Activated CD4-positive, alpha-beta T cell treated with anti-CD3 and anti-CD28 coated beads, Interleukin-2, amount 50 U/mL, for 4 hours (primary cell): ENCODE measurements at places on chromosomes 1 and 21.
A peak's percentile ranks its signal among the peaks of the same experiment; 100 is the strongest.

DNA sequence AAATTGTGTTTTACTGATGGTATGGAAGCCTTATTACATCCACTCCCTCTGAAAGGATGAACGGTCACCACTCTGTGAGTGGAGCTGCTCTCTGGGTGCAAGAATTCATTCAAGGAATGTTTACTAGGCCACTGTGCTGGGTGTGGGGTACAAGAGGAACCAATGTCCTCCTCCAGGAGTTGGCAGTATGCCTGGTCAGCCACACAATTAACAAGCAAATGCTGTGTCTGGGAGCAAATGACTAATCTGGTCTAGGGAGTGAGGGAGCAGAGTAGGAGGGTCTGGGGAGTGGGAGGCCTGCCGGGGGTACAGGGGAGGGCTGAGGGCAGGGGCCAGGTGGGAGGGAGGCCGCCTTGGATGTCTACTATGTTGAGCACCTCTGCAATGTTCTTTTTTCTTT is 27.2 kb upstream of the TDRD10 start:
- no peak for DNase-seq

GRCh38 chr1:186782791-186783190 is 46.0 kb upstream of the PLA2G4A start:
- no peak for DNase-seq

DNA sequence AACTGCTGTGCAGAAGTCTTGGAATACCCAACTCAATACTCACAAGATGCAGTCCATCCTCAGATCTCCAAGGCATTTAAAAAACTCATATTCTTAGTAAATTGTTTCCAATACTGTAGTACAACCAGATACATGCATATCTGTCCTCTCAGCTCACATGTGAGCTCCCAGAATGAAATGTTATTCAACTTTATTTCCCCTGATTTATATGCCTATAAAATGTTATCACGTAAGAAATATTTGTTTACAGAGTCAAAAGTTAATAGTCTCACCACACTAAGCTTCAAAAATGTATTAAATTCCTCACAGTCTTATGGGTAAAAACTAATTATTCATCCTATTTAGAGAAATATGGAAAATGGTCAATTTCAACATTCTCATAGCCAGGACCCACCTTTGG is 56.6 kb downstream of the LTN1 start:
- no peak for DNase-seq

DNA sequence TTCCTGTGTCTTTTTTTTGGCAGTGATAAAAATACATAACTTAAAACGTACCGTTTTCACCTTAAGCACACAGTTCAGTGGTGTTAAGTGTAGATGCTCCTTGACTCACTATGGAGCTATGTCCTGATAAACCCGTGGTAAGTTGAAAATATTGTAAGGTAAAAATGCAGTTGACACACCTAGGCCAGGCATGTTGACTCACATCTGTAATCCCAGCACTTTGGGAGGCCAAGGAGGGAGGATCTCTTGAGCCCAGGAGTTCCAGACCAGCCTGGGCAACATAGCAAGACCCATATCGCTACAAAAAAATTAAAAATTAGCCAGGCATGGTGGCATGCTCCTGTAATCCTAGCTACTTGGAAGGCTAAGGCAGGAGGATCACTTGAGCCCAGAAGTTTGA is 73.6 kb upstream of the COG2 start:
- DNase-seq: no peak

- DNase-seq: no peak
These were observed 19.1 kb downstream of the CLDN14 start for GRCh38 chr21:36460866-36461265.

GRCh38 chr1:13820456-13820855 is 120.5 kb downstream of the PRDM2 start:
- no peak for DNase-seq

- no peak for DNase-seq
These were observed 54.5 kb downstream of the PRDM15 start for GRCh38 chr21:41824466-41825207.

DNA sequence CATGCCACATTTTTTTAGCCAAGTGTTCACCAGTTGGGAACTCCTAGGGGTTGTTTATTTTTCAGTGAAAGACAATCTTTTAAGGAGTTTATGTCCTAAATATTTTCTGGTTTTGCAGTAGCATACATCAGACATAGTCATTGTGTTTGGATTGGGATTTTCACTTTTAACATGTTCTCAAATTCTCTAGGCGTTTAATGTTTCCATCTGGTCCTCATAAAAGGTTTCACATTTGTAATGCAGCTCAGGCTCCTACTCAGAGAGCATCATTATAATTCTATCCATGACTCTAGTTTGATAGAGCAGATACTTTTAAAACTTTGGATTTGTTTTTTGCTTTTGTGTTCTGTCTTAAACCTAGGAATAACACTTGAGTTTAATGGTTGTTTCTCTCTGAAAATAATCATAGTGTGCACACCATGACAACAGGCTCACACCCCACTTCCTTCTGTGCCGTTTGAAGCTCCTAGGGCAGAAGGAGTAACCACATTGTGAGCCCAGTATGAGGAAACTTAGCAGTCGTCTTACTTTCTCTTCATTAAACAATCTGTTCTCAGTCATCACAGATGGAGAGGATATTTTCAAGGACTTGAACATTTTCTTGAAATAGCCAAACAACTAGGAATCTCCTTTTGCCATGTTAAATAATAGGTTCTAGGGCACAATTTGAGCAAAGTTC is 219.6 kb downstream of the PDE4B start:
- no peak for DNase-seq

DNA sequence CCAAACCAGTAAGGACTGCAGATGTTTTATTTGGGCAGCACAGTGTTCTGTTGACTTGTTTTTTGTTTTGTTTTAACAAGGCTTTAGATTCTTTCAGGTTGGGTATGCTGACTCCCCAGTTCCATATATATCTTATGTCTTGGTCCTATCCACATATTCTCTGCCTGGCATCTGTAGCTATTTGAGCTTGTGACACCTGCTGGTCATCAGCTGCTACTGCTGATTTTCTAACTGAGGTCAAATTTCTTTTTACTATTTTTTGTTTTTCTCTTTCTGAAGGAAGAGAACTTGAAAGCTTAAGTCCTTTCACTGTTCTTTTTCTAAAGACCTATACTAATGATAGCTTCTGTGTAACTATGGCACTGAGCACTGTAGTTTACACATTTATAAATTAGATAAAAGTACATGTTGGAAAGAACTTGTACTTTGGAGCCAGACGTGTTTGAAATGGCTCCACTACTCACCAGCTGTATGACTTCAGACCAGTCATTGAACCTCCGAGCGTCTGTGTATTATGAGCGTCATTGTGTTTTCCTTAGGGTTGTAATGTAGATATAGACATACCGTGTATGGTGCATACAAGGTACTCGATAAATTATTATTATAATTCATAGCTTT is 109.4 kb downstream of the NRDC start:
- DNase-seq: no peak

DNA sequence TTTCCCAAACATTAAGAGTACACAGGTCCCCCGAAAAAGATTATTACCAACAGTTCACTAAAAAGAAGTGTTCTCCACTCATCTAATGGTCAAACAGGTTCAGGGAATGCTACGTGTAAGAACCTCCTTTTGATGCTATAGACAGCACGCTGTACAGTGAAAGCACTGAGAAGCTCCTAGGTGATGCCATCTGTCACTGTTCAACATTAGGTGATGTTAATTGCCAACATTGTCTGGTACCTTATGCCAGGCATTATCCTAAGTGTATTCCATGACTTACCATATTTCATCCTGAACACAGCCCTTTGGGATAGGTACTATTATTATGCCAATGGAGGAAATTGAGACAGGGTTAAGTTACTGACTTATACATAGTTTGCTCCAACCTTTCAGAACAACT is 82.1 kb downstream of the DAB1 start:
- DNase-seq: no peak

GRCh38 chr1:54081306-54082270 is 28.2 kb downstream of the TCEANC2 start:
- DNase-seq: peak; percentile 37

GRCh38 chr1:200028586-200029034 is 1.1 kb downstream of the NR5A2 start:
- no peak for DNase-seq

- no peak for DNase-seq
These were observed 147.1 kb upstream of the ATP1B1 start for GRCh38 chr1:168959382-168959781.

DNA sequence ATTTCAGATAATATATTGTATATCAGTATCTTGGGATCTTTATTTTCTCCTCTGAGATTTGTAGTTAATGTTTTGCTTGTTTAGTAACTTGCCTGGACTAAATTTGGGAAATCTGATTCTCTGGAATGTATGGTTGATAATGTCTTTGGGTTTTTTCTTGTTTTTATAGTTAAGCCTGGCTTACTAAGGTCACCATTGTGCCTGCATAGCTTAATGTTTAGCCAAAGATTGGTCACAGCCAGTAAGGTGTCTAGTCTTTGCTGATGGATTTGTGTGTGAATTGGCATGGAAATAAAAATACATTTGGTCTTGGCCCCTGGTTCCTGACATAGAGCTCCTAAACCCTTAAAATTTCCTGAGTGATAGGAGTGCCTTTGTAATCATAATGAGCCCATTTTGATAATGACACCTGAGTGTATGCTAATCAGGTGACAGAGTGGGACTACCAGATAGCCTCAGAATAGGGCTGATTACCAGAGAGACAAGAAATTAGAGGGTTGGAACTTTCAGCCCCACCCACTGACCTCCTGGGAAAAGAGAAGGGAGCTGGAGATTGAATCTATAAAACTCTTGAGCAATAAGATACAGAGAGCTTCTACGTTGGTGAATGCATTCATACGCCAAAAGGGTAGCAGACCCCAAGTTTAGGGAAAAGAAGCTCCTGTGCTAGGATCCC is 47.9 kb upstream of the NUF2 start:
- no peak for DNase-seq
